Activated naive CD4-positive, alpha-beta T cell treated with anti-CD3 and anti-CD28 coated beads for 36 hours (primary cell): ENCODE measurements at places on chromosomes 2 and 18. TPM values are rescaled to one million over a fixed set of nuclear protein-coding genes. Genes with fewer than 3 reads are reported as not detected.

- DNase-seq: no peak
These were observed 42.9 kb downstream of the SRBD1 start for GRCh38 chr2:45567974-45568789.

GRCh38 chr2:8036366-8036765 is 645.5 kb upstream of the ID2 start:
- no peak for DNase-seq

DNA sequence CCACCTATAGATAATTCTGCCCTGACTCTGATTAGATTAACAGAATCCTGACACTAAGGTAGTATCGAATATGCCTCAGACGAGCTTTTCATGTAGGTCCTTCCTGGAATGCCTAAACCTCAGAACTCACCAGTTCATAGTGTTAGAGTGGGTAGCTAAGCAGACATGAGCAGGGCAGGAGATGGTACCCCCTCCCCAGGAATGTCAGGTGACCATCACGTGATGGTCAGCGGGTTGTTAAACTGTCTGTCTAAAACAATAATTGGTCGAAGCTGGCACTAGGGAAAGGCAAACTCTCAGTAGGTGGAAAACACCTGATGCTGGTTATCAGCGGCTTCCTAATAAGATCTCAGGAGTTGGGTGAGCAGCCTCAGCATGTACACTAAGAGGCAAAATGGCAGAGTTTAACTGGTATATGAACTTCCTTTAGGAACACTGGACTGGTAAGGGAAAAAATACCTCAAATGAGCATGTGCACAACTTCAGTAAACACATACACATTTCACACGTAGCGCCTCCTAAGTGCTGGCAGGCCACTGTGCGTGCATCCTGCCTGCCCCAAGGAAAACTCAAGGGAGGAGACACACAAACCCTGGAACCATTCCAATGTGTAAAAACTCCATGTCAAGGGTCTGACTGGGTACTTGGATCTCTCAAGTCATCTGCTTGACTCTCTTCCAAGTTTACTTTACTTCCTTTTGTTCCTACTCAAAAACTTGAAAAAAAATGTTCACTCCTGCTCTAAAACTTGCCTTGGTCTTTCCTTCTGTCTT is 339.5 kb downstream of the GULP1 start:
- no peak for DNase-seq

MZT2A gene
- total RNA-seq: 230 TPM

SLC38A11 gene
- not detected for total RNA-seq

DAW1 gene
- not detected for total RNA-seq
